ENCODE measurements at places on chromosomes 2 and 18. TPM values are rescaled to one million over a fixed set of nuclear protein-coding genes. Genes with fewer than 3 reads are reported as not detected.

DNA sequence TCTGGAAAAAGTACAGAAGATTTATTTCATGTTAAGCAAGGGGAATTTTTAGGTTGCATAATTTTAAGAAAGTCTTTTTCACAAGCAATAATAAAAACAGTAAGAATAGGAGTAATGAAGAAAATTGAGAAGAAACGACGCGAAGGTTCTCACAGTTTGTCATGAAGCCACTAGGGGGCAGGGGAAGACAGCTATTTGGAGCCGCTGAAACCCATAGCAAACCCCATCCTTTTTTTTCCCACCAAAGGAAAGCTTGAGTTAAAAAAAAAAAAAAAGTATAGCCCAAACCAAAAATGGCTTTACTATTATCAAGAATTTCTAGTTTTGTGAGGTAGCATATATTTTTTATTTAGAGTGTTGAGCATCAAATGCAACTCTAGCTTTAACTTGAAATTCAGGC is 300.9 kb downstream of the PHLPP1 start:
- DNase-seq, result peak; percentile 66
- H3K36me3 ChIP-seq, result peaks cover 5% of the 10 kb centered on the region
- H3K27ac ChIP-seq, result no peak overlapping the region
- no peaks in the 10 kb centered on the region for H3K4me1 ChIP-seq
- no peak overlapping the region for H3K4me3 ChIP-seq

Gene CD207
- not detected for total RNA-seq

- H3K36me3 ChIP-seq, result no peaks in the 10 kb centered on the region
- H3K4me3 ChIP-seq, result no peak overlapping the region
- no peak for DNase-seq
Observed at GRCh38 chr18:47285456-47285855, 34.0 kb upstream of the SKOR2 start.

DNA sequence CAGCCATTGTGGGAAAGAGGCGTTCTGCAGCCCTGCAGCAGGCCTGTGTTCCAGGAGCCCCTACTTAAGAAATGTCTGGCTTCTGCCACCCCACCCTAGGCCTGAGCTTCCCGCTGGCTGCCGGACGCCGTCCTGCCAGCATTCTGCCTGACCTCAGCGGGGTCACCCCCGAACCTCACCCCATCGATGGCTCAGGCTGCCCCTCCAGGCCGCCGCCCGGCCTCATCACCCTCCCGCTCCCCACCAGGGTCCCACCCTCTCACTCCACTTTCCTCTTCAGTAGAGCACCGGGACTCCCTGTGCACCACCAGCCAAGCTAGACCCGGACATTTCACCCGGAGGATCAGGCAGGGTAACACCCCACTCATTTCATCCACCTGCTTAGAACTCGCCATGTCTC is 73.6 kb upstream of the SALL3 start:
- no peaks in the 10 kb centered on the region for H3K27me3 ChIP-seq
- DNase-seq, result no peak
- H3K27ac ChIP-seq, result no peak overlapping the region
- no peaks in the 10 kb centered on the region for H3K36me3 ChIP-seq
- no peaks in the 10 kb centered on the region for H3K4me1 ChIP-seq

Gene IL1R2
- total RNA-seq, result not detected

Gene CYP1B1
- total RNA-seq, result 1.9 TPM

DNA sequence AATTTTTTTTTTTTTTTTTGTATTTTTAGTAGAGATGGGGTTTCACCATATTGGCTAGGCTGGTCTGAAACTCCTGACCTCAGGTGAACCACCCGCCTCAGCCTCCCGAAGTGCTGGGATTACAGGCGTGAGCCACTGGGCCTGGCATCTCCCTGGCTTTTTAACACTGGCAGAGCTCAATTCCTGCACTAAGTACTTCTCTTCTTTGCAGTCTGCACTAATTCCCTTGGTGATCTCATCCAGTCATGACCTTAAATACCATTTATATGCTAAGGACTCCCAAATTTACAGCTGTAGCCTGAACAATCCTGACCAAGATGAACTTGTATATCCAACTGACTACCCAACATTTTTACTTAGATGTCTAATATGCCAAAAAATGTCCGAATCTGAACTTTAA is 10.2 kb downstream of the PREPL start:
- H3K27me3 ChIP-seq, result no peaks in the 10 kb centered on the region
- H3K4me1 ChIP-seq, result no peaks in the 10 kb centered on the region
- no peak for DNase-seq
- H3K36me3 ChIP-seq, result peaks cover 5% of the 10 kb centered on the region

- H3K36me3 ChIP-seq, result no peaks in the 10 kb centered on the region
- no peak overlapping the region for H3K4me3 ChIP-seq
- DNase-seq, result no peak
- no peaks in the 10 kb centered on the region for H3K27me3 ChIP-seq
- no peaks in the 10 kb centered on the region for H3K4me1 ChIP-seq
- H3K27ac ChIP-seq, result no peak overlapping the region
Observed at GRCh38 chr18:5104246-5104645, 92.8 kb downstream of the AKAIN1 start.

GRCh38 chr18:76434452-76434851 is 60.6 kb downstream of the ZNF516 start:
- DNase-seq, result no peak
- H3K27ac ChIP-seq, result no peak overlapping the region
- H3K4me1 ChIP-seq, result no peaks in the 10 kb centered on the region
- H3K36me3 ChIP-seq, result no peaks in the 10 kb centered on the region
- no peak overlapping the region for H3K4me3 ChIP-seq

Gene CFC1
- not detected for total RNA-seq

- no peak for DNase-seq
- H3K36me3 ChIP-seq, result no peaks in the 10 kb centered on the region
- no peak overlapping the region for H3K27ac ChIP-seq
Observed at GRCh38 chr2:21972586-21972985, 848.8 kb downstream of the TDRD15 start.

Gene FAM161A
- 5.3 TPM for total RNA-seq

Gene AFF3
- 7.9 TPM for total RNA-seq

Gene FER1L5
- not detected for total RNA-seq

Gene KIF1A
- total RNA-seq, result 1.5 TPM

DNA sequence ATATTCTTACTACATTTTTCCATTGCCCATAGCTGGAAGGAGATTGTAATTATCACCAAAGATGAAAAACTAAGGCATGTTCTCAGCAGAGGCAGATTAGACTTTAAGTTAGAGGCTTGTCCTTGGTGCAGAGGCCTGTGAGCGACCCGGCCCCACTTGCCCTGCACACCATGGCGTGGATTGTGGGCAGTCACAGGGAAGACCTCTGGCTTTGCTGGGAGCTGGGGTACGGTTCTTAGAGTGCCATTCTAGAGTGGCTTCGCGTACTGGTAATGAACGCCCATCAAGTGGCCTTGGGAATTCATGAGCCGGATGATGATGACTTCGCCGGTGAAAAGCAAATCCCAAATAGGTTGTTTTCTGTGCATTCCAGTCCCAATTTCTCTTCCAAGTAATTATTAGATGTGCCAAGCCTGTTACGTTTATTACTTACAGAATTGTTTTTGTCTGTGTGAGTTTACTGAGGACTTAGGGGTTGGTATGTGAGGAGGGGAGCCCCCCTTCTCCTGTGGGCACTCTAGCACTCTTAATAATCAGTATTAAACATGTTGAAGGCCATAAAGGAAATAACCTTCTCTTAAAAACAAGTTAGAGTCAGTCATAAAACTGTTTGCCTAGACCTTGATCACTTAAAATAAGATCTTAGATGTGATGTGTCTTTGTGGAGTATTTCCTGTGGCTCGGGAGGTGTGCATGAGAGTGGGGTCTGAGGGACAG is 90.6 kb downstream of the LDLRAD4 start:
- no peak overlapping the region for H3K27ac ChIP-seq
- peaks cover 28% of the 10 kb centered on the region for H3K36me3 ChIP-seq
- DNase-seq, result no peak
- no peak overlapping the region for H3K4me3 ChIP-seq

DNA sequence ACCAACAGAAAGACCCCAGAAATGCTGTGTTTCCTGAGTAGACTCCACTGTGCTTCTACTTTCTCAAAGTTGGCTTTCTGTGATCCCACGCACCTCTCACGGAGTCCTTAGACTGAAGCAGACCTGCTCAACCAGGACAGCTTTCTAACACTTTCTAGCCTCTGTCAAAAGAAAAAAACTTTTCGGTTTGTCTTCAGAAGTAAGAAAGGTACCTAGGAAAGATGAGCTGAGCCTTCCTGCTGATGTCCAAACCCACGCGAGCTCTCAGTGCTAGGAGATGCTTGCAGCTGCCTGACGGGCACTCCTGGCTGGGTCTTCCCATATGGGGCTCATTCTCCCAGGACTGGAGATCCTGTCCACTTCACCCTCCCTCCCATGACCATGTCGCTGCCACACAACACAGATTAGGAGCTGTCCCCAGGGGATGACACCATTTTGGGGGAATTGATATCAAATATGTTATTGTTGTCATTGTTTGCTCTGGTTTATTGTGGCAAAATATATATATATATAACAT is 49.2 kb upstream of the DAPL1 start:
- no peak for DNase-seq
- no peak overlapping the region for H3K27ac ChIP-seq
- H3K27me3 ChIP-seq, result peaks cover 20% of the 10 kb centered on the region
- H3K4me3 ChIP-seq, result no peak overlapping the region
- peaks cover 5% of the 10 kb centered on the region for H3K4me1 ChIP-seq

Gene DNAH7
- not detected for total RNA-seq

DNA sequence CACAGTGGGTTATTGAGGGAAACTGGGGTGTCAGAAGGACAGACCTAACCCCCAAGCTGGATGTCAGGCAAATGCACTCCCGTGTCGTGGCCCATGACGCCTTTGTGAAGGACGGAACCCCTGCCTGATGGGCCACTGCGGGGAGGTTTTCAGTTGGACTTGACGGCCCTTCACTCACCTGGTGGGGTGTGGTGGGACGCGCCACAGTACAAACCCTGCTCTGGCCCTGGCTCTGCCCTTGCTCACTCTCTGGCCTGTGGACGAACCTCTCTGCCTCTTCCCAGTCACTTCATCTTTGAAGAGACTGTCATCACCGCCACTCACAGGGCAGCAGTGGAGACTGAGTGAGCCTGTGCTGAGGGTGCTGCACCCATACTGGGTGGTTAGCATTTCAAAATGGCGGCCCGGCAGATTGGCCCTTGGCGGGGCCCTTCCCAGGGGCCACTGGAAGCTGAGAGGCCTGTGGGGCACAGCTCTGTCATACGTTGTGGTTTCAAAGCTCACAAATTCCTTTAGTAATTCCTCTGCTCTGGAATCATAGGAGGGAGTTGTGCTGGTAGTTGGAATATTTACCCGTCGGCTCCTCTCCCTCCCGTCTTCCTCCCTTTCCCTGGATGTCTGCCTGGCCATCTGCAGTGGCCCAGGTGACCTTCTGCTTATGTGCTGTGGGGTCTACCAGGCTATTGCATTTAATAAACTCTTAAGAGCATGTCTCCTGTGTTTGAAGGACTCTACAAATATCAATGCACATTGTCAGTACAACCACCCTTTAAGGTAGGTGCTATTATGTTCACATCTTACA is 200.6 kb downstream of the CTIF start:
- DNase-seq, result no peak
- peaks cover 6% of the 10 kb centered on the region for H3K4me1 ChIP-seq
- no peaks in the 10 kb centered on the region for H3K36me3 ChIP-seq
- no peak overlapping the region for H3K4me3 ChIP-seq
- no peak overlapping the region for H3K27ac ChIP-seq
- no peaks in the 10 kb centered on the region for H3K27me3 ChIP-seq

Gene KCNG2
- total RNA-seq, result not detected

Gene MYO3B
- total RNA-seq, result 0.23 TPM

Gene ANKRD30BL
- total RNA-seq, result not detected

- H3K27me3 ChIP-seq, result no peaks in the 10 kb centered on the region
- H3K36me3 ChIP-seq, result peaks cover 25% of the 10 kb centered on the region
- H3K4me1 ChIP-seq, result peaks cover 17% of the 10 kb centered on the region
- no peak overlapping the region for H3K4me3 ChIP-seq
- no peak overlapping the region for H3K27ac ChIP-seq
Observed at GRCh38 chr18:79493211-79493800, 97.6 kb downstream of the NFATC1 start.

Gene FIGN
- total RNA-seq, result not detected

DNA sequence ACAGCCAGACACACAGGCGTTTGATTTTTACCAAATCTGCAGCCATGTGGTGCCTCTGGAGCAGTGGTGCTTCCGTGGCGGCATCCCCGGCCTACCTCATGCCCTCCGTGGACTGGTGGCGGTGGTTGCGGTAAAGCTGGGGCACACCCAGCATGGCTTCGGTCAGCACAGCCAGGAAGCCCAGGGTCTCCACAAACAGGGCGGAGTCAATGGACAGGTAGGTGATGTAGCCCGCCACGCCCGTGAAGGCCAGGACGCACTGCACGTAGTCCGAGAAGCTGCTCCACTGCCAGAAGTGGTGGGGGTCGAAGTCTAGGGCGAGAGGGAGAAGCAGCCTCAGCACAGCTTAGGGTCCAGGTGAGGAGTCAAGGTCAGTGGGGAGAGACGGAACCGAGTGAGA is 32.4 kb downstream of the SLC66A2 start:
- no peak overlapping the region for H3K4me3 ChIP-seq
- H3K27me3 ChIP-seq, result no peaks in the 10 kb centered on the region
- H3K4me1 ChIP-seq, result peaks cover 8% of the 10 kb centered on the region

- H3K4me1 ChIP-seq, result peaks cover 10% of the 10 kb centered on the region
- peaks cover 30% of the 10 kb centered on the region for H3K27me3 ChIP-seq
- H3K36me3 ChIP-seq, result no peaks in the 10 kb centered on the region
Observed at GRCh38 chr2:23460228-23460627, 75.2 kb downstream of the KLHL29 start.

Gene DNAJB2
- total RNA-seq, result 51.1 TPM

Gene EEF1B2
- 559 TPM for total RNA-seq

GRCh38 chr2:73257425-73258125 is 23.5 kb downstream of the CCT7 start:
- no peak overlapping the region for H3K27ac ChIP-seq
- H3K27me3 ChIP-seq, result no peaks in the 10 kb centered on the region
- no peak for DNase-seq
- H3K4me1 ChIP-seq, result peaks cover 8% of the 10 kb centered on the region
- H3K4me3 ChIP-seq, result no peak overlapping the region

GRCh38 chr2:72883356-72883962 is 3.7 kb upstream of the SPR start:
- H3K4me1 ChIP-seq, result peaks cover 2% of the 10 kb centered on the region
- H3K36me3 ChIP-seq, result no peaks in the 10 kb centered on the region
- no peak overlapping the region for H3K27ac ChIP-seq
- peak; percentile 56 for DNase-seq
- H3K4me3 ChIP-seq, result no peak overlapping the region
- peaks cover 50% of the 10 kb centered on the region for H3K27me3 ChIP-seq

DNA sequence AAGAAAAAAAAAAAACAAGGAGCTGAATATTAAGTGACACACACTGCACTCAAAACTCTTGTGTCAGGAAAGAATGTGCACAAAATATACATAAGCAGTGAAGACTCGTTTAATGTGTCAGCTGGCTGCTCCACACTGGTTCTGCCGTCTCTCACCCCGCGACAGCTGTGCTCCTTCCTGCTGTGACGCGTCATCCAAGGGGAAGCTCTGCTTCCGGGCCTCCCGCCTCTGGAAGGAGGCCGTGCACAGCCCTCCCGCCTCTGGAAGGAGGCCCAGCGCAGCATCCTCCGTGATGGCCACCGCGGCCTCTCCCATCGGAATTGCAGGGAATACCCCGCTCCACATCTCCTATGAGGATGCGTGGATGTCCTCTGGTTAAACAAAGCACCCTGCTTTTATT is 151.0 kb downstream of the HDAC4 start:
- no peak overlapping the region for H3K27ac ChIP-seq
- H3K4me1 ChIP-seq, result peaks cover 48% of the 10 kb centered on the region
- no peak overlapping the region for H3K4me3 ChIP-seq

GRCh38 chr2:20737505-20737904 is 70.6 kb downstream of the GDF7 start:
- no peaks in the 10 kb centered on the region for H3K27me3 ChIP-seq
- peak; percentile 24 for DNase-seq
- no peak overlapping the region for H3K27ac ChIP-seq
- H3K4me3 ChIP-seq, result no peak overlapping the region
- peaks cover 40% of the 10 kb centered on the region for H3K36me3 ChIP-seq

GRCh38 chr18:28208268-28208667 is 31.3 kb upstream of the CDH2 start:
- no peaks in the 10 kb centered on the region for H3K27me3 ChIP-seq
- no peaks in the 10 kb centered on the region for H3K36me3 ChIP-seq
- no peak overlapping the region for H3K27ac ChIP-seq
- no peak for DNase-seq
